Anterior cingulate cortex (tissue), 58 donors: ENCODE measurements at places on chromosomes 3 and 15.

DNA sequence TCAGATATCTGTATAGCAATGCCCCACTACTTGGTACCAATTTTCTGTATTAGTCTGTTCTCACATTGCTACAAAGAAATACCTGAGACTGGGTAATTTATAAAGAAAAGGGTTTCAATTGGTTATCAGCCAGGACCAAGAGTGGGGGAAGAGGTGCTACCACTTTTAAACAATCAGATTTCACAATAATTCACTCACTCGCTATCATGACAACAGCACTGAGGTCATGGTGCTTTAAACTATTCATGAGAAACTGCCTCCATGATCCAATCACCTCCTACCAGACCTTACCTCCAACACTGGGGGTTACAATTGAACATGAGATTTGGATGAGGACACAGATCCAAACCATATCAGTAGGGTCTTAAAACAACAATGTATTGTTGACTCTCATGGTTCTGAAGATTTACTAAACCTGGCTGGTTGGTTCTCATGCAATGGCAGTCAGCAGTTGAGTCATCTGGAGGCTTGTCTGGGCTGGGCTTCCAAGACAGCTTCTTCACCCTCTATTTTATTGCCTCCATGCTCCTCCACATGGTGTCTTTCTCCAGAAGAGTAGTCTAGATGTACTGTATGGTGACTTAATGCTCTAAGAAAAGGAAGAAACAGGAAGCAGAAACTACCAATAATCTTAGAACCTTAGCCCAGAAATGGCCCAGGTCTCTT is 21.2 kb upstream of the TM4SF4 start:
- no peak for DNase-seq

GRCh38 chr15:77582763-77583162 is 49.9 kb downstream of the LINGO1 start:
- no peak for DNase-seq

DNA sequence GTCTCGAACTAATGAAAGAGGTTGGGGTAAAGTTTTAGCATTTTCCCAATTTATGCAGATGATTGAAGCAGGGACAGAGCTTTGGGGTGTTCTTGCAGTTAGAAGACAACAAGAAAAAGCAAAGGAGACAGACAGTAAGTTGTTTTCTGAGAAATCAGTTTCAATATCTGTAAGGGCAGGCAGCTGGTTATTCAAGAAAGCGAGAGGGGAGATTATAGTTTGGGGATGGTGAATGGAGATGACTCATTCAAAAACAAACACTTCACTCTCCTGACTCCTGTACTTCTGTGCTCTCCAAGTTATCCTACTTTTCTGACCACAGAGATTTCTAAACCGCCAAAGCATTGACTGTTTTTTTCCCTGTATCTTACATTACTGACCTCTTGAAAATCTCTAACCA is 352.0 kb downstream of the GAP43 start:
- DNase-seq, result no peak

- no peak for DNase-seq
Measured at GRCh38 chr3:160757233-160758106, 1.4 kb downstream of the PPM1L start.

DNA sequence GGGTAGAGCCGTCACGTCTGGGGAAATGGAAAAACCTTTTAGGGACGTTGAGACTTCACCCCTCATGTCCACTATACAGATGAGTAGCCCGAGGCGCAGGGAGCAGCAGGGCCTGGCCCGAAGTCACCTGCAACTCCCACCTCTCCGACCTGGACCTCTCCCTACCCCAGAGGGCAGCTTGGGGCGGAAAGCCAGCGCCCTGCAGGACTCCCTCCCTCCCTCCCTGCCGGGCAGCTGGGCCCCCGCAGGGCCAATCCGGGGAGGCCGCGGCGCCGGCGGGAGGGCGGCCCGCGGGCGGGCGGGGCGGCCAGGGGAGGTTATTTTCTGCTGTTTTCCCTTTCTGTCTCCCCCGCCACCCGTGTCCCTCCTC is 2.0 kb downstream of the WNT7A start:
- no peak for DNase-seq

DNA sequence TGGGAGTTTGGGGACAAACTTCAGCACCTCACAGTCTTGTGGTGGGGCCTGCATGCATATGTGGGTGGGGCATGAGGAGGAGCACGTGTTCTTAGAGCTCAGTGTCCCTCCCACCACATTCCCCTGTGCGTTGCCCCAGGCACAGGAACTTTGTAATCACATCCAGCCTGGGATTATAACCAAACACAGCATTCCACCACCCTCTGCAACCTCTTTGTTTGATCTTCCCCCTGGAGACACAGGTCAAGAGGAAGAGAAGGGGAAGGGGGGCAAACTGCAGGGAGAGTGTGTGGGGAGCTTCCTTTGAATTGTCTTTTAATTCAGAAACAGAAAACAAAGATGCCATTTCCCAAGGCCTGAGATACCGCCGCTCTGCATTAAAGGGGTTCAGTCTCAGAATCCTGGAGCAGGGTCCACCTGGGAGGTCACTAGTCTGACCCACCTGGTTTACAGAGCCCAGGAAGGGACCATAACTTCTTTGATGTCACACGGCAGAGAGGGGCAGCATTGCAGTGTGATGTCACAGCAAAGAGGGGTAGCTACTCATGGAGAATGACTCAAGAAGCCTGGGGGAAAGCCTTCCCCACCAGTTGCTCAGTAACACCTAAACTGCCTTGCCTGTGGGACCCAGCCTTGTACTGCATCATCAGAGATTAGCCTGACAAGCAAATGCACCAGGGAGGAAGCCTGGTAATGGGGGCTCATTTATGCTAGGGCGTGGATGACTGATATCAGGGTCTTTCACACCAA is 106.3 kb upstream of the RNU6-1 start:
- no peak for DNase-seq

GRCh38 chr3:49902511-49903345 is 945 bp downstream of the MST1R start:
- no peak for DNase-seq

GRCh38 chr15:81308260-81308659 is 15.7 kb downstream of the STARD5 start:
- DNase-seq, result no peak

DNA sequence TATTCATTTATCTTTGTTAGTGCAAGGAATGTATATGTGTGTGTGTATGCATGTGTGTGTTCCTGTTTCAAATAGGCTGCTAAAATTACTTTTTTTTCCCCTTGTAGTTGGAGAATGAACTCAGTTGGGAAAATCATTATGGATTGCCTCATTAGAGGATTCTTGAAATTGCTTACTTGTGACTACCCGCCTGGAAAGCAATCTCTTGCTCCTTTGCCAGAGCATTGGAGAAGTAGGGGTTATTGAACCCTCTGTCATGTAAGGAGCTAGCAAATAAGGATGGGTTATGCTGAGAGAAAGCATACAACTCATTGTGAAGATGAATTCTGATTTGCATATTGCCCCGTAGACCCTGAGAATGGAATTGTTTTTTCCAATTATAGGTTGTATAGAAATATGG is 474.5 kb downstream of the CADM2 start:
- DNase-seq, result no peak

- DNase-seq, result no peak
Measured at GRCh38 chr3:195811756-195812155, at the start of gene MUC4. MUC4 (minus strand) TSS chr3:195811929; CDS start chr3:195811817, 112 bp downstream.

DNA sequence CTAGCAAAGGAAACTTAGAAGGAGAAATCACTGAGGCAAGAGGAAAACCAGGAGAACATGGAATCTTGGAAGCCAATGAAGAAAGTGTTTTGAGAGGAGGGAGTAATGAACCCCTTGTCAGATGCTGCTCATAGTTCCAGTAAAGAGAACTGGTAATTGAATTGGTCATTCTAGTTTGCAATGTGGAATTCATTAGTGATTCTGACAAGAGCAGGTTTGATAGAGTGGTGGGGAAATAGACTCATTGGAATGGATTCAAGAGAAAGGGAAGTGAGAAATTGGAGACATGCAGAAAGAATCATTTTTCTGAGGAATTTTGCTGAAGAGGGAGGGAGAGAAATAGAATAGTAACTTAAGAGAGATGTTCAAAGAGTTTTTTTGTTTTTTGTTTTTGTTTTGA is 21.0 kb downstream of the GLCE start:
- DNase-seq, result no peak

DNA sequence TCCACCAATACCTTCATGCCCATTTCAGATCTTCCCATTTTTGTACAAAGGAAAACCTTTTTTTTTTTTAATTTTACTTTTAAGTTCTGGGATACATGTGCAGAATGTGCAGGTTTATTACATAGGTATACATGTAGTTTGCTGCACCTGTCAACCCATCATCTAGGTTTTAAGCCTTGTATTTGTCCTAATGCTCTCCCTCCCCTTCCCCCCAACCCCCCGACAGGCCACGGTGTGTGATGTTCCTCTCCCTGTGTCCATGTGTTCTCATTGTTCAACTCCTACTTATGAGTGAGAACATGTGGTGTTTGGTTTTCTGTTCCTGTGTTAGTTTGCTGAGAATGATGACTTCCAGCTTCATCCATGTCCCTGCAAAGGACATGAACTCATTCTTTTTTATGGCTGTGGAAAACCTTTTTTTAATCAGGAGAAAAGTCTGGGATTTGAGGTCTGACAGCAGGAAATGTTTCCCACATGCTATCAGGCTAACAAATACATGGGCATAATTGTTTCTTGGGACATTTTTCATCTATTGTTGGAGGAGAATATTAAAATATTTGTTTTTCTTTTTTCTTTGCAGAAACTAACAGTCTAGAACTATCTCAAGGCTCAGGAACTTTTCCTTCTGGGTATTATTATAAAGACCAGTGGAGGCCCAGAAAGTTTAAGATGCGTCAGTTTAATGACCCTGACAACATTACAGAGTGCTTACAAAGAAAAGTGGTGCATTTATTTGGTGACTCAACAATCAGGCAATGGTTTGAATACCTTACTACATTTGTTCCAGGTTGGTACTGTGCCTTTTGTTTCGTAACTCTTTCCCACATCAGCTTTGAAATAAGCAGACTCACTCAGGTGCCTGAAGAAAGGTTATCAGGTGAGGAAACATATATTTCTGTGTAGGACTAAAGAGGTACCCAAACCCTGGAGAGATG is 32.8 kb upstream of the NFKBIZ start:
- DNase-seq, result no peak

- no peak for DNase-seq
Measured at GRCh38 chr15:65201918-65202317, 9.4 kb downstream of the CILP start.

GRCh38 chr15:90953947-90954711 is 555 bp upstream of the RCCD1 start:
- no peak for DNase-seq

DNA sequence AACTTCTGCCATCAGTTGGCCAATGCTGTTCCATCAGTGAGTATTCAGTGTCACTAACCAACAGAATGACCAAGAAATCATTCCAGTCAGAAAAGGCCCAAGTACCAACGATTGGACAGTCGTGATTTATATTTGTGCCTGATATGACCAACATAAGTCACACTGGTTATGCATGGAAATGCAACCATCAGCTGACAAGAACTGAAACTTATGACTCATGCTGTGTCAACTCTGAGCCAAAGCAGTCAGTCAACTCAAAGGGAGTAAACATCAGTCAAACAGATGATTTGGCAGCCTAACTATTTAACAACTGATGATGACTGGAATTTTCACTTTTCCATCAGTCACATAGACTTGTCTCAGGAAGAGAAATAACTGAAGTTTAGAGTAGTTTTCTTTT is 142.4 kb downstream of the ANXA2 start:
- no peak for DNase-seq

DNA sequence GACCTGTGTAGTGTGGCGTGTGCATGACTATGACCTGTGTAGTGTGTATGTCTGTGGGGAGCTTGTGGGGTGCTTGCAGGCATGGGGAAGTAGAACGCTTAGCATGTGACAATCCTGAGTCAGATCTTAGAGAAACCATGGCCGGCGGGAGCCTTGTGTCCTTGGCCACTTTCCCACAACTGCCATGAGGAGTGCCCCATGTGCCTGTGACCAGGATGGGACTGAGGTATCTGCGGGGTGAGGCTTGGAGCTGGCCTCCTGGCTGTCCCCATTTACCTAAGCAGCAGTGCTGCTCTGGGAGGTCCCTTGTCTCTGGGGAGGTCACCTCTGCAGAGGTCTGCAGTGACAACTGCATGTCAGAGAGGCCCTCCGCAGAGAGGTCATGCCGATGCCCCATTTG is 23.6 kb downstream of the TRPM1 start:
- no peak for DNase-seq

DNA sequence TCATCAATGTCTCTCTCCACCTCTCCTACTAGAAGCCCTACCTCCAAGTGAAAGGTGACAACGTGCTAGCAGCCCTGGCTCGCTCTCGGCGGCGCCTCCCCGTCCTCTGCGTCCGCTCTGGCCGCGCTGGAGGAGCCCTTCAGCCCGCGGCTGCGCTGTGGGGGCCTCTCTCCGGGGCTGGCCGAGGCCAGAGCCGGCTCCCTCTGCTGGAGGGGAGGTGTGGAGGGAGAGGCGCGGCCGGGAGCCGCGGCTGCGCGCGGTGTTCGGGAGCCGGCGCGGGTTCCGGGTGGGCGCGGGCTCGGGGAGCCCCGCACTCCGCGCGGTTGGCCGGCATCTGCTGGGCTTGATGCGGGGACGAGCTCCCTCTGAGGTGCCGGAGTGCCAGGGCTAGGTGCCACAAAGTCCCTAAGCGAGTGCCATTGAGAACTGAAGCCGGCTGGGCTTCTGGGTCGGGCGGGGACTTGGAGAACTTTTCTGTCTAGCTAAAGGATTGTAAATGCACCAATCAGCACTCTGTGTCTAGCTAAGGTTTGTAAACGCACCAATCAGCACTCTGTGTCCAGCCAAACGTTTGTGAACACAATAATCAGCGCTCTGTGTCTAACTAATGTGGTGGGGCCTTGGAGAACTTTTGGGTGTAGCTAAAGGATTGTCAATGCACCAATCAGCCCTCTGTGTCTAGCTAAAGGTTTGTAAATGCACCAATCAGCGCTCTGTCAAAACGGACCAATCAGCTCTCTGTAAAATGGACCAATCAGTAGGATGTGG is 84.8 kb upstream of the ARRDC4 start:
- no peak for DNase-seq

GRCh38 chr3:42746455-42747450 is 26.3 kb downstream of the CCDC13 start:
- DNase-seq, result no peak

GRCh38 chr3:69774029-69774428 is 34.8 kb downstream of the MITF start:
- DNase-seq, result no peak

GRCh38 chr15:40787991-40788390 is 18.2 kb downstream of the C15orf62 start:
- DNase-seq, result no peak

DNA sequence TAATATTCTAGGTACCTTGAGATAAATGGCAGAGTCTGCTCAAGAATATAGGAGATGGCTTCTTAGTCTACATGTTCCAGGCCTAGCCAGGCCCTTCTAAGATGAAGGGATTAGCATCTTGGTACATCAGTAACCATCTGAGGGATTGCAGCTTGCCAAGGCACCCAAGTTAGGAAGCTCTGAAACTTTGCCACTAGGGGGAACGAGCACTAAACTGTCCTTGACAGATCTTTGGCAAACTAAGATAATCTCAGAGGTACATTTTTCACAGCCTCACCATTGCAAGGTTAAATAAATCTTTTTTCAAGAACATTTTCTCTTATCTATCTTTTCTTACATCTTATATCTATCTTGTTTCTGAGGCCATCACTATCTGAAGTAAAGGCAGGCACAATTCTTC is 351.2 kb downstream of the RAP2B start:
- DNase-seq, result no peak

- no peak for DNase-seq
Measured at GRCh38 chr15:59821286-59821685, 132.2 kb upstream of the BNIP2 start.

- no peak for DNase-seq
Measured at GRCh38 chr3:126309165-126309564, 48.0 kb downstream of the KLF15 start.

- DNase-seq, result no peak
Measured at GRCh38 chr3:128077665-128078064, 25.4 kb downstream of the SEC61A1 start.
